ENCODE measurements at places on chromosomes 5 and 9.

DNA sequence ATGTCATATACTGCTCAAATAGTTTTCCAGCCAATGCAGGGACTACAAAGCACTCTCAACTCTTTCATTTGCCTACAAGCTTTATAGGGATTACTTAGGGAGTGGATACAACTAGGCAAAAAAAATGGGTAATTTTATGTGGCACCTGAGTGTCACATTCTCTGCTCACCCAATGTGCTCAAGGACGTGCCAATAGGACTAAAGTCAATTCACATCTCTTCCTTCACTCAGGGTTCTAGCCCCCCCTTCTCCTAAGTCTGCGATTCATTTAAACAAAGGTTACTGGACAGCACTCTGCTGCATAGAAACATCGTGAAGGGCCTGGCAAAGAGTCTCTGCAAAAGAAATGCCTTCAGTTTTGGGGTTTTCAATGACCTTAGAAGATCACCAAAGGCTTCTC, 142.3 kb downstream of the TSSK1B start:
- DNase-seq: no peak

DNA sequence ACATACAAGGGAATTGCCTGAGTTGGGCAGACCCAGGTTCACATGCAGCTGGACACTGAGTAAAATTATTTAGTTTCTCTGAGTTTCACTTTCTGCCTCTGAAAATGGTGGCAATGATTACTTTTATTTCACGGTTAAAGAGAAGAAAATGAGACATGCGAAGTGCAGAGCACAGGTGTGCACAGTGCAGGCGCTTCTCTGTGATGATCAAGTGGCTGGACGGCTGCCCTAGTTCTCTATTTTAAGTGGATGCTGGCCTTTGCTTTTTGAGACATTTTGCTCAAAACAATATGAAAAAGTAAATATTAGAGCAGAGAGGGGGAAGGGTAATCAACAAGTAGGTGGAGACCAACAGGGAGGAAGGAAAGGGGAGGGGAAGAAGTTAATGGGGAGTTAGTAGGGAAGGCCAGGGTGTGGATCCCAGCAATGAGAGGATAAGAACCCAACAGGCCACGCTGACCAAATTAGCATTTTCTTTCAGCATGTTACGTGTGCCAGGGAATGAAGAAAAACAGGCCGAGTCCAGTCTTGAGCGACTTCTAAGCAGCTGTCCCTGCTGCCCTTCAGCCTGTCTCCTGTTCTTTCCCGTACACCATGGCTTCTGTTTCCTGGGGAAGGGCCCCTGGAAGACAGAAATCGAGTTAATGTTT, 16.1 kb downstream of the SNX18 start:
- DNase-seq: no peak

- DNase-seq: no peak
These were observed 272.1 kb upstream of the DAB2 start for GRCh38 chr5:39696672-39697398.

DNA sequence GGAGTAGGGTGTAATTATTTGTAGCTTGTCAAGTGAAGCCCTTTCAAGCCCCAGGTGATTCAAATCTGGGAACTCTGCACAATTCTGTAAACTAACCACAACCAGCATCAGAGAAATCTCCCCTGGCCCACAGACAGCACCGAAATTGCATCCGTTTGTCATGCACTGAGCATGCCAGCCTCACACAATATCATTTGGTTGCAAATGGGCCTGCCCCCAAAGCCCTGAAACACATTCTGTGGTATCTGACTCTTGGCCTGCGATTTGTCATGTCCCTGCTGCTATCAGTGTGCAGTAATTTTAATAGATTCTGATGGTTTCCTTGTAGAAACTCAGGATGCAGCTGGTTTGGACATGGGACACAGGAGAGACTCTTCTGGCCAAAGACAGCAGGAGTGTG, 35.3 kb downstream of the SNX24 start:
- DNase-seq: peak; percentile 19

GRCh38 chr5:108634617-108635288, 112.9 kb upstream of the FER start:
- DNase-seq: no peak

DNA sequence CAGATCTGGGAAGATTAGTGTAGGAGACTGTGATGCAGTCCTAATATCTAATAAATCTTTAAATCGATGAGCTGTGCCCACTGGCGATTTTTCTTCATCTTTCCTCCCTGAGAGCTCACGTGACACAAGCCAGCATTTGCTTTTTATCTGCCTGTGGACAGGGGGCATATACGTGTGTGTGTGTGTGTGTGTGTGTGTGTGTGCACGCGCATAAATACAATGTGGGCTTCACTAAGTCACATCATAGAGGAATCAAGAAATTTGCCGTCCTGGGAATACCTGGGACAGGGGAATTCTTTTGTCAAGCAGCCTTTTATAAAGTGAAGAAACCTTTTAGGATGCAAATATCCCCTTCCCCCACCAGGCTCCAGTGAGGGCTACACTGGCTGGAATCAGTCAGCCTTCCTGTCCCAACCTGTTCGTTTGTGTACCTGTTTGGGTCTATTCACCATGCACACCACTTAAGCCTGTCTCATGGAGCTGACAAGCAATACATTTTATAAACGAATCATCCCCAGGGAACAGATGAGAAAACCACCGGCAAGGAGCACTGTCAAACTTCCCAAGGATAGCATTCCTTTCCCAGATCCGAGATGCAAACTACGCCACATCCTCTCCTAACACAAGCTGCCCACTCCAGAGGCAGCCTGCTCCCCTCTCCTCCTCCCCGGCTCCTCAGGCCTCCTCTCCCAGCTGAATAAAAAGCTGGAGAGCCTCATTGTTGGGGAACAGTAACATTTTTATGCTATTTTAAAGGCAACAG, 2.7 kb downstream of the EPB41L4B start:
- no peak for DNase-seq

- DNase-seq: no peak
These were observed 530.5 kb downstream of the MTRR start for GRCh38 chr5:8399471-8399870.

DNA sequence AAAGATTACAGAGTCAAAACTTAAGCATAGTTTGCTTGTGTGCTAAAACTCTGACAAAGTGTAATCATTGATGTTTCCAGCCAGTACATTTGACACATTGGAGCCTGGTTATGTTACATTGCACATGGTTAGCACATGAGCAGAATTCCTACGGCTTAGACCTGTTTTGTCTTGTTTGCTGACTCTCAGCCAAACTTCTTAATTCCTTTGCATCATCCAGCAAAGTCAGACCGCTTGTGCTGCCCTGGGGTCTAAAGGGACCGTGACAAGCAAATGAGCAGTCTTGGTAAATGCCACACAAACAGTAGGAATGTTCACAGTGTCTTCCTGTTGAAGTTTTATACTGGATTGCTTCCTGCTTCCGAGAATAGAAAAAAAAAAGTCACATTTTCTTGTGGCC, 72.0 kb upstream of the ENTREP1 start:
- DNase-seq: peak; percentile 38

GRCh38 chr5:134122530-134122929, 8.0 kb downstream of the TCF7 start:
- no peak for DNase-seq

- DNase-seq: no peak
These were observed 28.8 kb downstream of the SLIT3 start for GRCh38 chr5:169272111-169272510.

GRCh38 chr5:140338336-140338735, 8.1 kb downstream of the HBEGF start:
- DNase-seq: peak; percentile 40

- no peak for DNase-seq
These were observed 388.9 kb upstream of the TRPC7 start for GRCh38 chr5:136754216-136754615.

DNA sequence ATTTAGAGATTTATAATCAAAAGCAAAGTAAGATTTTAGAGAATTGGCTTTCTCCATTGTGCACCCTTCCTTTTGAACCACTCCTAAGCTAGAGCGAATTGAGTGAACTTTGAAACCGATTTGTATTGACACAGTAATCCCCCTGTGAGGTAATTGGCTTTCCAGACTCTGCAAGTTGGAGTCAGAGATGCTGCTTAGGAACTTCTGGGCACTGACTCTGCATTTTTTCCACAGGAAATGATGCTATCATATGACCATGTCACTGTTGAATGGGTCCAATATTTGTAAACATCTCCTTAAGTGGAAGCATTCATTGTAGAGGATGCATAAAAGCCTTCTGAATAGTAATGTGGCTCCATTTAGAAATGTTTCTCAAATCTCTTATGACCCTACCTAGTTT, 394.4 kb upstream of the ZNF608 start:
- DNase-seq: peak; percentile 84

DNA sequence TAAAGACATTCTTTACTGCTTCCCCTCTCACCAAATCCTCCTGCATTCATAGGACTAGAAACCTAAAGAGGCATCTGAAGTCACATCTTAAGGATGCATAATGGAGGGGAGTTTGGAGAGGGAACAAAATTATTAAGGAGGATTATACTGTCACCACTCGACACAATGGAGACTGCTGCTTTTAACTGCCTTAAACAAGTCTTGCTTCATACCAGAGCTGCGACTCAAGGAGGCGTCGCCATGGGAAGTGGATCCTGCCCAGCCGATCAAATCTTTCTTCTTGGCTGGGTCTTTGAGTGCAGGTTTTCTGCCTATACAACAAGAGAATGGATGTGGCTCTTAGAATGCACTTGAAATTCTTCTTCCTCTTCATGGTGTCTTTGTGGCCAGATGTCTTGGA, 66.7 kb upstream of the FOXE1 start:
- DNase-seq: peak; percentile 75

- no peak for DNase-seq
These were observed 194.3 kb downstream of the PALM2AKAP2 start for GRCh38 chr9:109974143-109974917.

- DNase-seq: no peak
These were observed 217.2 kb downstream of the MLLT3 start for GRCh38 chr9:20405078-20405477.

- DNase-seq: no peak
These were observed 205.1 kb downstream of the PCSK1 start for GRCh38 chr5:96227957-96228356.

- no peak for DNase-seq
These were observed 5.0 kb downstream of the MED7 start for GRCh38 chr5:157137691-157138090.

DNA sequence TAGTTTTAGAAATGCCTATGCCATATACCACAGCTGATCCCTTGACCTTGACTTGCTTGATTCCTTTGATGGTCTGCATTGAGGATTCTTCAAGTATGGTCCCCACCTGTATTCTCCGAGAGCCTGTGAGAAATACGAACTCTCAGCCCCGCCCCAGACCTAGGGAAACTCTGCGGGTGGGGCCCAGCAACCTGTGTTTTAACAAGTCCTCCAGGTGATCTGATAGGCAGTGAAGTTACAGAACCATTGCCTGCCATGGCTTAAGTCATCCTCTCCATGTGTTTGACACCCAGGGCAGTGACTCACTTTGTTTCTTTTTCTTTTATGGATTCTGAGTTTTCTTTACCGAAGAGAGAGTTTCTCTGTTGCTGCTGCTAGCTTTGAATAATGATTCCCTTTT, 18.5 kb downstream of the FRMPD1 start:
- no peak for DNase-seq

- peak; percentile 64 for DNase-seq
These were observed 268.2 kb upstream of the TAS2R1 start for GRCh38 chr5:9898319-9898718.

- DNase-seq: no peak
These were observed 344.9 kb downstream of the ENC1 start for GRCh38 chr5:74295676-74296075.

DNA sequence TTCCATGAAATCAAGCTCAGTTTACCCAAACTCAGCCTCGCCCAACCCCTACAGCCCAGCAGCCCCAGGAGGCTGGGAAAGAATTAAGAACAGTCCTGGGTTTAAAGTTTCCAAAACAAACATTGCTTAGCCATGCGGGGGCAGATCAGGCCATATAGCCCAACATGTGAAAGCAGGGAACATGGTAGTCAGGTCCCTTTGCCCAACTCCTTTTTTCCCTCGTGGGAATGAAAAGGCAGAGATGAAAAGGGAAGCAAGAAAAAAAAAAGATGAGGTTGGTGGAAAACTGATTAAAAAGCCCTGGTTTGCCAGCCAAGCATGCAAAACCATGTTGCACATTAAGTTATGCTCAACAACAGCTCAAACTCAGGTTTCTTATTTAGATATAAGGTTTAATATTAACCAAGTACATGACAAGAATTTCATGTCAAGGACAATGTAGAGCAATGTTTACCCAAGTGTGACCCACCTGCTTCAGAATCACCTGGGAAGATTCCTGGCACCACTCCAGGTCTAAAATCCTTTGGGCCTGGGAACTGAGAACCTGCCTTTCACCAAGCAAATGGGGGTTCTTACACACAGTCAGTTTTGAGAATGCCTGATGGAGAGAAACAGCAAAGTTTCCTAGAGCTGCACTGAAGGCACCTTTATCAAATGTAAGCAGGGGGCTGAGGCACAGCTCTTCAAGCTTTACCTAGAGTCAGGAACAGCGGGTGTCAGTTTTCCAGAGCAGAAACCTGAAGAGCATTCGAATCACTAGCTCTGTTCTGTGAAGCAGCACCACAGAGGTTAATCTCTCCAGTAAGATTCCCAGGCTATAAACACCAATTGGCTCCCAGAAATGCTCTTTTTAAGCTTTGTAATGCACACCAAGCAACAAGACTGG, 1.7 kb downstream of the FREM1 start:
- DNase-seq: no peak

GRCh38 chr5:33841891-33842290, 49.9 kb downstream of the ADAMTS12 start:
- no peak for DNase-seq

GRCh38 chr5:96037128-96037527, 75.5 kb upstream of the ELL2 start:
- peak; percentile 36 for DNase-seq

DNA sequence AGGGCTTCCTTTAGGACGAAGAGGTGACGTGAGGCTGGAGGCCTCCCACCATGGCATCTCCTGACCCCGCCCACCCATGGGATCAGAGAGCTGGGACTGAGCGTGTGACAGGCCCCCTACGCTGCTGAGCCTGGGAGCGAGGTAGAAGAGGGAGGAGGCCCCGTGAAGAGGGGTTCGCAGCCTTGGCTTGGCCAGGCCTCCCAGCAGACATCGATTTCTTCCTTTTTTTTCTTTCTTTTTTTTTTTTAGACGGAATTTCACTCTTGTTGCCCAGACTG, 39.5 kb downstream of the PTGES start:
- DNase-seq: no peak

DNA sequence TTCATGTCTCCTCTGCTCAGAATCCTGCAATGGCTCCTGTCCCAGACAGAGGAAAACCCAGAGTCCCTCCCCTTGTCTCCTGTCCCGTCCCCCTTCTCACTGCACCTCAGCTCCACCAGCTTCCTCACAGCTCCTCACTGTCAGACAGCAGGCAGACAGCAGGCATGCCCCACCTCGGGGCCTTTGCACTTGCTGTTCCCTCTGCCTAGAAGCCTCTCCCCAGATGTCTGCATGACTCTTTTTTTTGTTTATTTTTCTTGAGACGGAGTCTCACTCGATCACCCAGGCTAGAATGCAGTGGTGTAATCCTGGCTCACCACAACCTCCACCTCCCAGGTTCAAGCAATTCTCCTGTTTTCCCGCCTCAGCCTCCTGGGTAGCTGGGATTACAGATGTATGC, 8.8 kb upstream of the SLC6A7 start:
- DNase-seq: peak; percentile 72

- DNase-seq: no peak
These were observed 13.2 kb upstream of the LNPEP start for GRCh38 chr5:96922499-96923244.

GRCh38 chr5:140780512-140780911, 5.4 kb upstream of the PCDHA1 start:
- no peak for DNase-seq
